ENCODE measurements at places on chromosomes 16 and 17. TPM values are rescaled to one million over a fixed set of nuclear protein-coding genes. Genes with fewer than 3 reads are reported as not detected.

The MYH2 gene
- not detected for total RNA-seq

The PIRT gene
- not detected for total RNA-seq

The KCTD19 gene
- total RNA-seq = not detected

The PLEKHM1 gene
- total RNA-seq = 26.9 TPM

The C16orf96 gene
- total RNA-seq = not detected

The ZSCAN10 gene
- not detected for total RNA-seq

The KRT27 gene
- total RNA-seq = not detected

The CNGB1 gene
- not detected for total RNA-seq

The ASPA gene
- total RNA-seq = 1.0 TPM

The RAB37 gene
- total RNA-seq = 0.89 TPM

The CBX2 gene
- total RNA-seq = 1.0 TPM

The MYBBP1A gene
- 19.6 TPM for total RNA-seq

The KRT31 gene
- total RNA-seq = not detected

The GFOD2 gene
- 9.2 TPM for total RNA-seq

The CYBA gene
- total RNA-seq = 132 TPM

The CACNG3 gene
- total RNA-seq = not detected

The CD300E gene
- total RNA-seq = 0.52 TPM

The CTNS gene
- 19.1 TPM for total RNA-seq

The CBFA2T3 gene
- total RNA-seq = 1.1 TPM

The ABCA6 gene
- 41.9 TPM for total RNA-seq

The CDT1 gene
- 0.39 TPM for total RNA-seq

The KRTAP9-8 gene
- total RNA-seq = not detected

The DNAH9 gene
- total RNA-seq = 0.63 TPM

The SDR42E2 gene
- total RNA-seq = not detected

The RFNG gene
- total RNA-seq = 25.3 TPM

The VTN gene
- 5.4 TPM for total RNA-seq
